ENCODE measurements at places on chromosomes 12 and 14.

DNA sequence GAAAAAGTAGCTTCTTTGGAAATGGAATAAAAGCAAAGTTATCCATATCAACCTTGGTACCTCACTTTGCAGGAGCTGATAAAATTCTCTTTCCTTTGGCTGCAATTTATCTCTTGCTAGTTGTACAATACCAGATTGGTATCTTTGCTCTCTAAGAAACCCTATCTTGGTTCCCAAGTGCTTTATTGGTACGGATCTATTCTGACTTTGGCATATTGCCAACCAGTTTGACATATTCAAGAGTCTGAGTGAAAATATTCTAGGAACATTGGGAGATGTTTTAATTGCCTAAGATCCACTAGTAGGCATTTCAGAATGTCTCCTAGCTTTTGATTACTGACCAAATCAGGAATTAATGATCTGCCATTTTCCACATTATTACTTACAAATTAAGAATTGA is 167.2 kb upstream of the ATP2B1 start:
- no peak for DNase-seq

DNA sequence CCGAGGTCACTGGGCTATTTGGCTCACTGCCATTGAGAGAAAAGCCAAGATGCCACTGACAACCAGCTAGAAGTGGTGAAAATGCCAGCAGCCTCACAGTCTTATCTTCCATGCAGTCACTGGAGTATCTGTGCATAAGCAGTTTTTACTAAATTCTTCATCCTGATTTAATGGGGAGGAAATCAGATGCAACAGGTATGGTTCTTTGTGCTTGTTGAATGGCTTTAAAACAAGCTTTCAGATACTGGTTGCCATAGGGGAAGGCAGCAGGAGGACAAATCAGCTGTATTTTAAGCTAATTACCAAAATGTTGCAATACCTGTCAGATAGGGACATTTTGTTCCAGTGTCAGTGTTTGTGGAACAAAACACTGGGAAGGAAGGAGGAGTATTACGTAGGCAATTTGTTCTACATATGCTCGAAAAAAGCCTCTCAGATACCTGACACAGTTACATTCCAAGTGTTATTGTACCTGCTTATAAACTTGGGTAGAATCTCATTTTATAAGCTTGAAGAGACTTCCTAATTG is 54.1 kb upstream of the ARHGAP5 start:
- no peak for DNase-seq

- DNase-seq = no peak
These were observed 37.5 kb downstream of the SLC38A4 start for GRCh38 chr12:46788072-46788887.

DNA sequence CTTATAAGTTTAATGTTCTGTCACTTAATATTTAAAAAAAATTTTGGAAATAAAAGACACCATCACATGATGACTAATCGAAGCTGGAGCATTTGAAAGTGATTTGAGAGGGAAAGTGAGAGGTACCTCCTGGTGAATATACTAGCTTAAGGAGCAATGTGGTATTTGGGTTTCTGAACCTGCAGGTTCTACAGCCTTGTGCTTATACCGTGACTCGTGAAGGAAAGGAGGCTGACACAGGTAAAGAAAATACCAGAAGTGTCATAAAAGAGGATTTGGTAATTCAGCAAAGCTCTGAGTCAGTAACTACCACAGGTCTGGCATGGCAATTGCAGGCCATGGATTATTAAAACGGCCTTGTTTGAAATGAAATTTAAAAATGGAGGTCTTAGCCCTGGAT is 151.0 kb downstream of the SLC38A4 start:
- DNase-seq = no peak

DNA sequence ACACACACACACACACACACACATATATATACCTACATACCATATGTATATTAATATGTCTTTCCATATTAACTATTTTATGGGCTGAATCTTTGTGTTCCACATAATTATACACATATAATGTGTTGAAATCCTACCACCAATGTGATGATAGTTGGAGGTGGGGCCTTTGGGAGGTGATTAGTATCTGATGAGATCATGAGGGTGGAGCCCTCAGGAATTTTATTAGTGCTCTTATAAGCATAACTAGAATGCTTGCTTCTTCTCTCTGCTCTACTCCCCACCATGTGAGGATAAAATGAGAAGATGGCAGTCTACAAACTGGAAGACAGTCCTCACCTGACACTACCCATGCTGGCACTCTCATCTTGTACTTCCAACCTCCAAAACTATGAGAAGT is 1193.5 kb upstream of the FLRT2 start:
- no peak for DNase-seq

- DNase-seq = no peak
These were observed 23.5 kb upstream of the DYRK2 start for GRCh38 chr12:67625004-67625403.

- no peak for DNase-seq
These were observed 823 bp upstream of the RAB5B start for GRCh38 chr12:55972911-55973598.

- no peak for DNase-seq
These were observed 253.9 kb upstream of the CRY1 start for GRCh38 chr12:107347261-107347660.

GRCh38 chr12:95859344-95859816 is 628 bp downstream of the SNRPF start:
- no peak for DNase-seq

DNA sequence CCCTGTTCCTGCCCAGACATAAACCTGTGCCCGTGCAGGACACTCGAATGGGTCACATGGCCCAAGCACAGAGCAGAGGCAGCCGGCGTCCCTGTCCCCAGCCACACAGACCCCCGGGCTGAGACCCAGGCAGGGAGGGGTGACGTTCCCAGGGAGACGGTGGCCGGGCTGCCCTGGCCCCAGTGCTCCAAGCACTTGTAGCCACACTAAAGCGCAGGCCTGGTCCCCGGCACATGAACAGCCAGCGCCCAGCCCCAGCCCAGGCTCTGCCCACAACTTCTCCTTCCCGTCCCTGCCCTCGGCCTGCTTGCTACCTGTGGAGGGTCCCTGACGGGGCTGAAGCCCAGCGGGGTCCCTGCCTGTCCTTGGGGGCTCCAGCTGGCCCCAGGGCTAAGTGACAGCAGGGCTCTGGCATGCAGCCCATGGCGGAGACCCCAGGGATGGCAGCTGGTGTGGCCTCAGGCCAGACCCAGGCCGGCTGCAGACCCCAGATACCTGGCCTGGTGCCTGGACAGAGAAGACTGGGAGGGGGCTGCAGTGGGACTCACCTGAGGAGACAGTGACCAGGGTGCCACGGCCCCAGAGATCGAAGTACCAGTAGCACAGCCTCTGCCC is 338.4 kb downstream of the TMEM121 start:
- peak; percentile 2 for DNase-seq

DNA sequence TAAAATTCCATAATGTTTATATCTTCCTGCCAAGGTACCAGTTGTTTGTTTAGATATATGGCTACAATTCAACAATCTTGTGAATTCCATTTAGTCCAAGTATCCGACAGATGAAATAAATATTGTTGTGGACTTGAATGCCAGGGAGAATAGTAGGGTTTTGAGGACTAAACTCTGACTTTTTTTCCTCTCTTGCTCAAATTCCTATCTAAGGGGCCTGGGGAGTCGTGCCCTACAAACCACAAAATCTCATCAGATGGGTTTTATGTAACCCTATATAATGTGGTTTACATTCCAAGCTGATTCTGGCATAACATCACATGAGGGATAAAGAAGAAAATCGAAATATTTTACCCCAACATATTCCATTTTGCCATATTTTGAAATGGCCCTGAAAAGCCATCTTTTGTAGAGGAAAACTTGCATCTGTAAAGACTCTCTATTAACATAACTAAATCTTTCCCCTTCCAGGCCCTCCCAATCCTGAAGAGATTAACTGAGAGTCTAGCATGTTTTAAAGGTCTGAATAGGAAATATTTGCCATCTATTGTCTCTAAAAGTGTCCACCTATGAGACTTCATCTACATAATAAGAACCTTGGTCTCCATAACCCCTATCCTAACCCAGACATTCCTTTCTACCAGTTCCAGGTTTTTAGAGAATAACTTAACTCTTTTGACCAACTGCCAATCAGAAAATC is 184.7 kb upstream of the KITLG start:
- no peak for DNase-seq

DNA sequence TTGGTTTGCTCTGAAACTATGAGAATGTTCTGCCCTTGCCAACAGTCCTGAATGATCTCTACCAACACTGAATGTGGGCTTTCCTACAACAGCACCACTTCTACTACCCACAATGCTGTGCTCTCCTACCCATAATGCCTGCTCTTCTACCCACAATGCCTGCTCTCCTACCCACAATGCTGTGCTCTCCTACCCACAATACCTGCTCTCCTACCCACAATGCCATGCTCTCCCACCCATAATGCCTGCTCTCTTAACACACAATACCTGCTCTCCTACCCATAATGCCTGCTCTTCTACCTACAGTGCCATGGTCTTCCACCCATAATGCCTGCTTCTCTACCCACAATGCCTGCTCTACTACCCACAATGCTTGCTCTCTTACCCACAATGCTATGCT is 92.3 kb downstream of the KCNK13 start:
- no peak for DNase-seq

DNA sequence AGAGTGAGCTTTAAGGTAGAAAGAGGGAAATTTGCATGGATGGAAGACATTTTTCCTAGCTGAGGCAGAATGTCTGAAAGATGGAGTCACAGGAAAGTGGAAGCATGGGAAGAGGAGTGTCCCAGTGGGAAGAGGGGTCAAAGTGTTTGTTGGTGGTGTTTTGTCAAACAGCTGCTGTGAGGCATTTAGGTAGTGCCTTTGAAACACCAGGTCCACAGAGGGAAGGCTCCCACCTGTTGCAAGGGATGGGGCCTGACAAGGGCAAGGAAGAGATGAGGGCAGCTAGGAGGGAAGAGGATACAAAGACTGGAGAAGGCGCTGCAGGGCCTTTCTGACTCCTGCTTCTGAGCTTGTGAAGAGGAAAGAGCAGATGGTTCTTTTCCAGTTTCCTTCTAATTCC is 91.8 kb upstream of the CISTR start:
- no peak for DNase-seq

- no peak for DNase-seq
These were observed 177.2 kb upstream of the PRICKLE1 start for GRCh38 chr12:42766754-42767153.

DNA sequence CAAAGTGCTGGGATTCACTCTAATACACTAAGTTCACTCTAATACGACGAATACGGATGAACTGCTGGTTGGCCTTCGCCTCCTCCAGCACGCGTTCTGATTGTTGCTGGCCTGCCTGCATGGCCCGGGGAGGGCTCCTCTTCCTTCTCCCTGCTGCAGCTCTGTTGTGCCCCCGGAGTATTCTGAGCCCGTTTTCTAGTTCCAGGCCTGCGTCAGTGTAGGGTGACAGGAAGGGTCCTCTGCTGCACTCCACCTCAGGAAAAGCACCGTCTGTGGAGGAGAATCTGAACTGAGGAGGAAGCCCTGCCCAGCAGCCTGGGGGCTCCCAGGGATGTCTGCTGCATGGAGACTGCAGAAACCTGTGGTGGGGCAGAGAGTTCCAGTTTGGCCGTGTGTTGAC is 44.4 kb downstream of the DDX51 start:
- no peak for DNase-seq

DNA sequence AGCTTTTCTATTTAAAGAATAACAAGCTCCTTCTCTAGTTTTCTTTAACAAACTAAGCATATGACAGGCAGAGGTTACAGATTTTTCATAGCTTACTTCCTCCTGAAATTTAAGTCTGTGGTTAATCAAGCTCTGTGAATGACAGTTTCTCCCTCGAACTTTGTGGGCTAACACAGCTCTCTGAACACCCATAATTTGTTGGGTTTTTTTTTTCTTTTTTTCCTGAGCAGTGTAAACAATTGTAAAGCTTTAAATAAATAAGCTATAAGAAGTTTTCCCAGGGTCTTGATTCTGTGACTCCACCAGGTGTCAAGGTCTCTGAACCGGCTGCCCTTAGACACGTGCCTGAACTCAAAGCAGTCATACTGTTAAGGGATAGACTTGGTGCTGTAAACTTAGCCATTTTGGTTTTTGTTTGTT is 128.1 kb upstream of the AMIGO2 start:
- no peak for DNase-seq

GRCh38 chr12:14833952-14834351 is 9.4 kb downstream of the ART4 start:
- no peak for DNase-seq

DNA sequence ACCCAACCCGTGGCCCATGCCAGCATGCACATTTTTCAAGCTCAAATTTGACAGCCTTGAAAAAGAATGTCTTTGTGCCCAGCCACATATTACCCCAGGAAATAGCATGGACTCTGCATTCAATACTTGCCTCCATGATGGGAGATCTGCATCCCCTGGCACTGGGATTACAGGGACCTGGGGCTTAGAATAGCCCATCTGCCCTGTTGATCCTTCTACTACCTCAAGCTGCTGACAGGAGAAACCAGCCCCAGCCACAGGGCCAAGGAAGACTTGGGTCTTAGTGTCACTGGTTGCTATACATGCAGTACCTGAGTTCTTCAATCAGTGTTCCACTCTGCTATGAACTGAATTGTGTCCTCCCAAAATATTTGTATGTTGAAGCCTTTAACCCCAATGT is 85.3 kb downstream of the LRRC74A start:
- DNase-seq = peak; percentile 85

- no peak for DNase-seq
These were observed 15.4 kb upstream of the KRT5 start for GRCh38 chr12:52535574-52535973.

GRCh38 chr14:66650491-66650911 is 142.6 kb downstream of the GPHN start:
- DNase-seq = no peak

- DNase-seq = no peak
These were observed 90.3 kb downstream of the AKAP6 start for GRCh38 chr14:32419429-32419828.

GRCh38 chr14:72463291-72463866 is 430.5 kb downstream of the DPF3 start:
- no peak for DNase-seq
